NCI-H1048 (cell line): ENCODE measurements at places on chromosomes 13 and 19.

- DNase-seq = no peak
These were observed 154.2 kb upstream of the MAB21L1 start for GRCh38 chr13:35630551-35631275.

- no peak for DNase-seq
These were observed 2783.8 kb downstream of the PCDH9 start for GRCh38 chr13:64446372-64446771.

GRCh38 chr13:44825953-44826352, 163.3 kb downstream of the NUFIP1 start:
- no peak for DNase-seq

DNA sequence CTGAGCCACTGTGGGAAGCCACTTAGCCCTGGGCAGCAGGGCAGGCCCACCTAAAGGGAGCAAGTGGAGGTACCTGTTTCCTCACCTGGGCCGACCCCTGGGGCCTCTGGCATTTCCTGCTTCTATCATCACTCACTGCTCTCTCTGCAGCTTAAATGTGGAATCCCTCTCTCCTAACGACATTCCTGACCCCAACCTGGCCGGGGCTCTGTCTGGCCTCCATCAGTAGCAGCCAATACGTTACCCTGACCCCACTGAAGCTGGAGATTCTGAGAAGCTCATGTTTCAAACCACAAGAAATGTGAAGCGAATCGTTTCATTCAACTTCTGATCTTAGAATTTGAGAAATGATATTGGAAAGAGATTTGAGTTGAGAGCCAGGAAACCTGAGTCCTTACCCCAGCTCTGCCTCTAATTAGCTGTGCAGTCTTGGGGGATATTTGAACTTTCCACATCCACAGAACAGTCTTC, 39.9 kb downstream of the DOCK9 start:
- DNase-seq = no peak

GRCh38 chr19:50514346-50515167, 844 bp upstream of the ASPDH start:
- no peak for DNase-seq

DNA sequence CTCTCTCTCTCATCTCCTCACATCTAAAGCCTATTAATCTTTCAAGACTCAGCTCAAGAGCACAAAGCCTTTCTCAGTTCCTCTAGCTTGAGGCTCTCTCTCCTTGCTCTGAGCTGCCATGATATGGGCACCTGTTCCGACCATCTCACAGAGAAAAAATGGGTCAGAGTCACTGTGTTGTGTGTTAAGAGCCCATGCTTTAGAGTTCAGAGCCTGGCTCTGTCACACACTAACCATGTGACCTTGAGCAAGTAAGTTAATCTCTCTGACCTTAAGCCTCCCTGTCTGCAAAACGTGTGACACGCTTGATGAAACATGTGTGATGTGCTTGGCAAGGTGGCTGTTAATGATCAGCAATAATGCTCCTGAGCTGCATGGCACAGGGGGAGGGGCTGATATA, 245.2 kb downstream of the DLEU7 start:
- no peak for DNase-seq

GRCh38 chr13:87554045-87554444, 117.1 kb upstream of the SLITRK5 start:
- no peak for DNase-seq

DNA sequence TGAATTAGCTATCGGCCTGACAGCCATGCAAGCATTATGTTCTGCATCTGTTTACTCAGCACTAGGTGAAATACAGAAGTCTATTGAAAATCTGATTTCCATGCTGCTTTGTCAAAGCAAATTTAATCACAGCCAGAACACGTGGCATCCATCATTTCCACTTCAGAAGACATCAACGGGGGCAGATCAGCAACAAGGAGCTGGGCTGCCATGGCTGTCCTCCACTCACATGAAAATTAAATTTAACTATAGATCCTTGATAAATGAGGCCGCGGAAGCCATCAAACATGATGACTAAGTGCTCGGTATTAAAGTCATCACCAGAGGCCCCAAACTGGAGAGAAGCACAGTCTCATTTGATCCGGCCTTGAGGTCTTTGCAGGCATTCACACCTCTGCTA, 443.5 kb downstream of the HS6ST3 start:
- no peak for DNase-seq

- no peak for DNase-seq
These were observed 110.7 kb upstream of the WASF3 start for GRCh38 chr13:26446751-26447150.

- no peak for DNase-seq
These were observed 3.1 kb downstream of the BCAT2 start for GRCh38 chr19:48807590-48808308.

- no peak for DNase-seq
These were observed 319.4 kb upstream of the HTR2A start for GRCh38 chr13:47216176-47216822.

DNA sequence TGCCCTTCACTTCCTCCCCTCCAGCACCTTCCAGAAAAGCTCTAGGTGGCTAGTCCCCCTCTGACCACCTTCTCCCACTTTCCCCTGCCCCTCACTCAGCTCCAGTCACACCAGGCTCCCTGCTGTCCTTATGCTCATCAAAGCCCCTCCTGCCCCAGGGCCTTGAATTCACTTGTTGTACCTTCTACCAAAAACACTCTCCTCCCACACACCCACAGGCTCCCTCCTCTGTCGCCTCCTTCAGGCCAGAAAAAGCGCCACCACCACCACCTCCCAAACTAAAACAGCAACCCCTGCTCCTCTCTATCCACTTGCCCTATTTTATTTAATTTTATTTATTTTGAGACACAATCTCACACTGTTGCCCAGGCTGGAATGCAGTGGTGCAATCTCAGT, 4.8 kb upstream of the CEACAM16 start:
- no peak for DNase-seq

- DNase-seq = no peak
These were observed 12.2 kb downstream of the PIP5K1C start for GRCh38 chr19:3687774-3688706.

DNA sequence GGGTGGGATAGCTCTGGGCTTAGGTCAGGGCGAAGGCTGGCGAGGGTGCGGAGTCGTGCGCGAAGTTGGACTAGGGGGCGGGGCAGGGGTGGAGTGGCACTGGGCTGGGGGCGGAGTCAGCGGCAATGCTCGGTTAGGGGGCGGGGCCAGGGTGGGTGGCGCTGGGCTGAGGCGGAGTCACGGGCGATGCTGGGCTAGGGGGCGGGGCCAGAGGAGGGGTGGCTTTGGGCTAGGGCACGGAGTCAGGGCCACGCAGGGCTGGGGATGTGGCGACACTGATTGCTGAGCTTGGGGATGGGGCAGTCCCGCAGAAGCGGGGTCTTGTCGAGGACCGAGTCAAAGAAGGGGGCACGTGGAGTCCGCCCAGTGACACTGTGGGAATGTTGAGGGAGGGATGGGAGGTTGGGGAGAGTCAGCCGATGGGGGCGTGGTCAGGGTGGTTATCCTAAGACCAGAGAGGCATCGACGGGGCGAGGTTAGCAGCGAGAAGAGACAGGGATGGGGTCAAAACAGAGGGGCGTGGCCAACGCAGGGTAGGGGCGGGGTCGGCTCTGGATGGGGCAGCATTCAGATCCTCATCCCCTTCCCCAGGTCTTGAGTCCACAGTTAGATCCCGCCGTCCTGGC, 8.7 kb downstream of the HOMER3 start:
- peak; percentile 65 for DNase-seq

DNA sequence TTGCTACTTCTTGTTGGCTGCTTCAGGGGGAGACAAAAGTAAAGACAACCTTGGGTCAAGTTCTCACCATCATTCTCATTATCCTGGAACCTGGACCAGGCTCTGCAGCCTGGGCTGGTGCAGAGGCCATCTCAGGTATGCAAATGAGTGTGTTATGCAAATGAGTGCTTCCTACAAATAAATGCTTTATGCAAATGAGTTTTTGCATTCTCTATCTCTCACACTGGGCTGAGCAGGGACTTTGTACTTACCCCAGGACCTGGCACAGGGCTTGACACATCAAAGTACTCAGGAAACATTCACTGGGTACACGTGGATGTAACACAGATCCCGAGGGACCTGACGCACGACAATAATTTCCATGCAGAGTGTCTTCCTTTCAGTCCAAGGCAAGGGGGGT, 103.0 kb downstream of the DNAJC15 start:
- peak; percentile 8 for DNase-seq

GRCh38 chr19:34298891-34299520, 44.7 kb downstream of the GARRE1 start:
- no peak for DNase-seq

DNA sequence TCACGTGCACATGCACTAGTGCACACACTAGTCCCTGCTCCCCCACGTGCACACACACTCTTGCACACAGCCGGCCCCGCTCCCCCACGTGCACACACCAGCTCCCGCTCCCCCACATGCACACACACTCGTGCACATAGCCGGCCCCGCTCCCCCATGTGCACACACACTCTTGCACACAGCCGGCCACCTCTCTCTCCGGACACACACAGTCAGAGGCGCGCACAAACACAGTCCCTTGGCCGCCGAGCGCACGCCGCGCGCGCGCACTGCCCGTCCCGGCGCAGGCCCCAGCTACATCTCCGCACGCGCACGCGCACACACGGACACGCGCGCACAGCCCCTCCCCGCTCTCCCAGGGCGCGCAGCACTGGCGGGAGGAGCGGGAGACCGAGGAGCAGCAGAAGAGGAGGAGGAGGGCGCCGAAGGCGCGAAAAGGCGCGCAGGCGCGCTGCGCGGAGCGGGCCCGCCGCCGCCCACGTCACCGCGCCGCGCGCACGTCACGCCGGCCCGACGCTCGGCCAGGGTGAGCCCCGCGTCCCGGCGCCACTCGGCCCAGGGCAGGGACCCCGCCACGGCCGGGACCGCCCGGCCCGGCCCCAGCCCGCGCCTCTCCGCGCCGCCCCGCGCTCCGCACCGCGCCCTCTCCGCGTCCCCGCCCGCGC, at the start of gene TFDP1:
TSS of gene TFDP1 (plus strand) at position 549 of the 665 bp plus-strand sequence. CDS start 1,085 bp downstream, outside the sequence.
- peak; percentile 69 for DNase-seq

GRCh38 chr13:93752541-93752940, 525.9 kb downstream of the GPC6 start:
- no peak for DNase-seq

DNA sequence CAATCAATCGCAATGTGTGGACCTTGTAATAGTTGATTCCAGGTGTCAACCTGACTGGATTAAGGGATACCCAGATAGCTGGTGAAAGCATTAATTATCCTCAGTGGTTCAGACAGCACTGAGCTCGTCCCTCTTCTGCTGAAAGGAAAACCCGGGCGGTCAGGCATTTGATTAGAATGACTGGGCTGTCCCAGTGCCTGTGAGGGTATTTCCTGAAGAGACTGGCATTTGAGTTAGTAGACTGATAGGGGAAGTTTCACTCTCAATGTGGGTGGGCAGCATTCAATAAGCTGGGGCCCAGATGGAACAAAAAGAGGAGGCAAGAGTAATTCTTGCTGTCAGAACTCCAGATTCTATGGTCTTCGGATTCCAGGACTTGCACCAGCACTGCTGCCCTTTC, 31.9 kb downstream of the KPNA3 start:
- DNase-seq = no peak

DNA sequence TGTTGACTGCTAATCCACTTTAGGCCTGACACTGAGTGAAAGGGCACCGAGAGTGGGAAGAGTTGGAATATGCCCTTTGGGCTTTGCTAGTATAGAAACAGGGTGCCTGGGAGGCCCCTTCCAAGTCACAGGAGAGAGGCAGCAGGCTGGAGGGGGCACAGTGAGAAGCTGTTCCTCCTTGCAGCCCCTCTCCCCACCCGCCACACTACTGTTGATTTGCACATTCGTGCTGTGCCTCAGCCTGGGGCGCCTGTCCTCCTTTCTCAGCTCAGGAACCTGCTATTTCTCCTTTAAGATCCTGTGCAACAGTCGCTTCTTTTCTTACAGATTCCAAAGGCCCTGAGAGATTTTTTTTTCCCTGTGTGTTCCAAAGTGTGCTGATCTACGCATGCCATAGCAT, 2.8 kb upstream of the B3GLCT start:
- no peak for DNase-seq

- DNase-seq = no peak
These were observed 65.3 kb downstream of the PEPD start for GRCh38 chr19:33456076-33456844.

DNA sequence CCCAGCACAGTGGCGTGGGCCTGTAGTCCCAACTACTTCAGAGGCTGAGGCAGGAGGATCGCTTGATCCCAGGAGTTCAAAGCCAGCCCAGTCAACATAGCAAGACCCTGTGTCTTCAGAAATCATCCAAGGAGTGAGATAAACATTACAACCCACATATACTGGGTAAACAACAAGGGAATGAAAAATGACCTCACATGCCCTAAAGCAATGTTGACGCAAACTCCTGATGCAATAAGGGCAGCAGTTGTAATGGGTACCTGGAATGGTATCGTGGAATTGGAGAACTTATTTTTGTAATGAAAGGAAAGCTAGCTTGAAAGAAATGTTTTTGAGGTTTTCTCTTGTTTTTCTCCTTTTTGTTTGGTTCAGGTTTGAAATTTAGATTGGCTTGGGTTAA, 24.5 kb upstream of the LGALS16 start:
- no peak for DNase-seq

GRCh38 chr19:17406887-17407196, 1.4 kb upstream of the BST2 start:
- no peak for DNase-seq

DNA sequence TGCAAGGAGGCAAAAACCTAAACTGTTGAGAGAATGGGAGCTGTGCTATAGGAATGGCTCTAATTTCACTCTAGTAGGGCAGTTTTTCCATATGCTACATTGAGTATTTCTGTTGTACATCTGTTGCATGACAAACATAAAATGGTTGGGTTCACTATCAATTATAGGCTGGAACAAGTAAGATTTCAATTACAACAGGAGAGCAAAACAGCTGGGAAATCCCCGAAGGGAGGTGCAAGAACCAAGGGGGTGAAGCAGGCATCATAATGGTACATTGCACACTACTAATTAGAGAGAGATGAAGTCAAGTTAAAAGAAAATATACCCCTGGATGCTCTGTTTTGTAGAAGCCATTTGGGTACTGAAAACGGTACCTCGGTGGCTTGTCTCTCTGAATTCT, 389.5 kb downstream of the PCDH9 start:
- no peak for DNase-seq

DNA sequence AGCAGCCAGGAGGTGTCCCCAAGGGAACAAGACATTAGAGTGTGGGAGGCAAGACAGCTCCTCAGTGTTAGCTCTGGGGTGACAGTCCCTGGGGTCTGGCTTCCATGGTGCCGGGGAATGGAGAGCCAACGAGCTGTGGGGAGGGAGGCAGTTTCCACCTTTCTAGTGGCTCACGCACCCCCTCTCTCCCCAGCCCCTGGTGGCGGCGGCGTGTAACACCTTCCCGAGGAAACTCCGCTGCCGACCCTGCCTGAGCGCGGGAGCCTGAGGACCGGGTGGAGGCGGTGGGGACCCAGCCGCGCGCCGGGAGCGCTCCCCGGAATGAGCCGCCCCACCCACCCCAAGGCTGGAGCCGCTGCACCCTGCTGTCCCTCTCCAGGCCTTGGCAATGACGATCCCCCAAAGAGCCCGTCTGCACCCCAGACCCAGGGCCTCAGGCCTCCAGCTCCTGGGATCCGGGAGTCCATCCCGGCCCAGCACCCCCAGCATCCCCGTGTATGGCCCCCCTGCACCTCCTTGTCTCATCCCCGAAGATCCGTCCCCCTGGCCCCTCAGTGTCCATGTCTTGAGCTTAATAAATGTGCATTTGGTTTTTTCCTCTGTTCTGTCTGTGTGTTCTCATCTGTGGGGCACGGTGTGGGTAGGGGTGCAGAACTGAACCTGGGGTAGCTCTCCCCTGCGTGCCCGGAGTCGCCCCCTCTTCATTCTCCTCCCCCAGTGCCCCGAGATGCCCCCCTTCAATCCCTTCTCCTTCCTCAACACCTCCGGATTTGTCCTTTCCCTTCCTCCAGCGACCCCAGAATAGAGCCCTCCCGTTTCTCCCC, 622 bp upstream of the FXYD5 start:
- DNase-seq = no peak
